ENCODE measurements at places on chromosomes 3 and 15.

DNA sequence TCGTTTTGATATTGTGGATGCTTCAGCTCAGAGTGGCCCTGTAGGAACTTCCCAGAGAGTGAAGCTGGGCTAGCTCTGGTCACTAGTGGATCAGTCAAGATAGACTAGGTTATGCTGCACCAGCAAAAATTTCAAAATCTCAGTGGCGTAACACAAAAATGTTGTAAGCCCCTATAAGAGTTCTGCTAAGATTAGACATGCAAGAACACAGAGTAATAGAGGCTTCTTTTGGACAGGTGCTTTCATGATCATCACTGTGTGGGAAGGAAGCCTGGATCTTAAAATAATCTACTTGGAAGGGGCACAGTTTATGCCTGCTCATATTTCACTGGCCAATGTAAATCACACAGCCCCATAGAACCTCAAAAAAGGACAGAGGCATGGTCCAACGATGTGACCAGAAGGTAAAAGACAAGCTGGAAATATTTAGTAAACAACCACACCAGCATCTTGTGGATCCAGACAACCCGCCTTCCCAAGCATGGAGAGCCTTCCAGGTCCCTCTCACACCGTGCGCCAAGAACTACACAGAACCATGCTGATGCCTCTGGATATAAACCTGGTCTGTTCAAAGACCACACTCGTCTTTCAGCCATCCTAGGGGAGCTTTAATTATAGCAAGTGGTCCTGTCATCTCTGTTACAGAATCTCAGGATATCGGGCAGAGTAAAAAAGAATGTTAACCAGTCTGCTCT, 554.3 kb downstream of the EPHB1 start:
- no peak for DNase-seq

DNA sequence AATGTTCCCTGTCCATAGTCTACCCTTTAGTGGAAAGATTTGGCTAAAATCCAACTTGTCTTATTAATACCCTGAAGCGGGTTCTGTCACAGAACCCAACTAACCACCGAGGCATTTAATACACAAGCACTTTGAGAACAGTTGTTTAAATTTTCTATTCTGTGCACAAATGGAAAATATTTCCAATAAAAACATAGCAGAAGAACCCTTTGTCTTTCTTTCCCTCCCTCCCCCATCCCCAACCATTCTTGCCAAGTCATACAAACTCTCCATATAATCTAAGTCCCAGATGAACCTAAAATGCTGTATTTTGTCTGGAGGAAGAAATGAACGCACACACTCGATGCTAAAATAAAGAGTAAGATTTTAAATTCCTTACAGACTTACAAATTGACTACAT, 126.9 kb upstream of the STRIT1 start:
- no peak for DNase-seq

DNA sequence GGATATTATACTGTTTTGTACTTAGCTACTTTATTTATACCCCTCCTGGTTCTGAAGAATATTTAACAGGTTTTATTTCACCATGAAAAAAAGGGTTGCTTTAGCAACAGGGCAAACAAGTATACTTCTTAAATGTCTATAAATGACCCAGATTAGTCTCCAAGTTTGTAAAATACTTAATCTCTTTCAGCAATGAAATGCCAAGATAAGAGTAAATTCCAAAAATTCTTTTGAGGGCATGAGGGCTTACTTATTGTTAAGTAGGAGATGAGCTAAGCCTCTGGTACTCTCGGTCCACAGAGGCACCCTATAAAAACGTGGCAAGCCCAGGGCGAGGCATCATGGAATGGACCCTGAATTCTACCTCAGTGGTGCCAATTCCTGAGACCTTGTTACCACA, 264.8 kb upstream of the NSMCE3 start:
- no peak for DNase-seq

DNA sequence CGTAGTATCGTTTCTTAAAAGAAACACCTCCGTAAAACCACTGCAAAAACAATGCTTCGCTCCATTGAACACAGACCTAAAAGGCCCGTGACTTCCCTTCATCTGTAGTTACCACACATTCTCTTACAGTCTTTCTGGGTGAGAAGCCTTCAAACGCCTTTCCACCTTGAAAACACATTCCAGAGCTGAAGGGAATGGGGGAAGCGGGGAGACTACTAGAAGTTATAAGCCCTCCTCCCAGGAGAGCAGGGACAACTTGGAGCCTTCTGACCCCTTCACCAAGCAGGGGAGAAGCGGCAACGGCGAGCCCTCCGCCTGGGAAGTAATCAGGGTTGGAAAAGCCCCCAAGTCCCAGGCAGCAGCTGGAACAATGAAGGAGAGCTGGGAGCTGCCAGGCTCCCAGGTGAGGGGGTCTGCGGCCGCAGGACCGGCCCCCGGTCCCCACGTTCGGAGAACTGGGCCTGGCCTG, 461 bp downstream of the SECISBP2L start:
- DNase-seq = no peak

DNA sequence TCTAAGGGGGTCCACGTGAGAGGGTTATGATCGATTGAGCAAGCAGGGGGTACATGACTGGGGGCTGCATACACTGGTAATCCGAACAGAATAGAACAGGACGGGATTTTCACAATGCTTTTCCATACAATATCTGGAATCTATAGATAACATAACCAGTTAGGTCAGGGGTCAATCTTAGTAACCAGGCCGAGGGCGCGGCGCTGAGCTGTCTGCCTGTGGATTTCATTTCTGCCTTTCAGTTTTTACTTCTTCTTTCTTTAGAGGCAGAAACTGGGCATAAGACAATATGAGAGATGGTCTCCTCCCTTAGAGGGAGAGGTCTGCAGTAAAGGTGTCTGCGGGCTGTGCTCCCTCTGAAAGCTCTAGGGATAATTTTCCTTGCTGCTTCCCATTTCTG, 261.3 kb downstream of the XXYLT1 start:
- DNase-seq = no peak

DNA sequence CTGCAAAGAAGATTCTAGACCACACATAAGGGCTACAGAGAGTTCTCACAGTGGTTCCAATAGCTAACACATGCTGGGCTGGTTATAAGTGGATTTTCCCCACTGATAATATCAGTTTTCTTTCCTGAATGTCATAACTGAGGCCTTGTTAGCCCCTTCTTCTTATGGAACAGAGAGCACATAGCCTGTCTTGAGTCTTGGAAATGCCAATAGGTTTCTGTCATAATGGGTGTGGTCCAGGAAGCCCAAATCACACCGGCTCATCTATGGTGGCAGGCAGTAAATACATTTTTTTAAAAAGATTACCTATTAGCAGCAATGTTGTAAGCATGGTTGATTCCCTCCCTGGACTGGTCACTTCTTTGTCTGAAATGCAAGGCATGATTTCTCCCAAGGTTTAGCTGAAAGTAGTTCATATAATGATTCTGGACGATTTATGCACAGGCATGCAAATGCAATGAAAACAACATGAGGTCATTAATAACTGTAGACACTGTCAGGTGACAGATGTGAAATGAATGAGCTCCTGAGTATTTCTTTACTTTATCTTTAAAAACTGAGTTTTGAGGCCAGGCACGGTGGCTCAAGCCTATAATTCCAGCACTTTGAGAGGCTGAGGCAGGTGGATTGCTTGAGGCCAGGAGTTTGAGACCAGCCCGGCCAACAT, 67.2 kb upstream of the ATP2C1 start:
- no peak for DNase-seq

GRCh38 chr3:37072892-37073291, 79.6 kb downstream of the MLH1 start:
- DNase-seq = peak; percentile 79

GRCh38 chr3:46359733-46360493, 6.0 kb downstream of the CCR2 start:
- DNase-seq = no peak

- no peak for DNase-seq
Observed at GRCh38 chr3:113531826-113532697, at the start of gene SIDT1. TSS of gene SIDT1 (plus strand) at chr3:113532555. CDS start at chr3:113533022, 467 bp downstream.

DNA sequence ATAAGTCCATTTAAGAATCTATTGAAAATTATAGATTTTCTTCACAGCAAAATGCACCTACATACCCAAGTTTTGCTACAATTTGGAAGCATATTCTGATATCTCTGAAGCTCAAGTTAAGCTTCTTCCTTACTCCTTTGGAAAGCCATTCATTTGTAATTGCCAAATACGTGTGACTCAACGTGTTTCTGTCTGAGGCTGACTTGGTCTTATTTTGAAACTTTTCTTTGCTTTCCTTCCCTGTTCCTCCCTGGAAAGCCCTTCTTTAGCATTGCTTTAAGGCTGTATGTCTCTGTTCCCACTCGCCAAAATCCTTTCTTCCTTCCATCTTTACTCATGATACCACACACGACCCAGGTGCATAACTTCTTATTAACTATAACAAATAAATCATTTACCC, 232.0 kb downstream of the ZBBX start:
- no peak for DNase-seq

DNA sequence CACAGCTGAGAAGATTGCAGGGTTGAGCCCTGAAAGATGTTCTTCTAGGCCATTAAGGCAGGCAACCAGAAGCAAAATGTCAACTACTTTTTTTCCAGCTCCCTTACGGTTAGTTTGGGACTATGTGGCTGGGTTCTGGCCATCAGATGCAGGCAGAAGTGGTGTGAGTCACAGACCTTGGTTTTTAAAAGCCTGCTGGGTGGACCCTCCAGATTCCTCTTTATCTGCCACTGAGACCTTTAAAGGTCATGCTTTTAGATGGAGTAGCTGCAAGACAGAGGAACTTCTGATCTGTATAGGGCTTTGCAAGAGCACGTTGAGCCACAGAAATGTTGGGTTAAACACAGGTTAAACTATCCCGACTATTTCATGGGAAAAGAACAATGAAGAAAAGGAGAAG, 102.9 kb downstream of the CHST2 start:
- DNase-seq = no peak

- no peak for DNase-seq
Observed at GRCh38 chr3:160577556-160578195, 12.3 kb upstream of the KPNA4 start.

- no peak for DNase-seq
Observed at GRCh38 chr15:62847900-62848489, 194.6 kb upstream of the TPM1 start.

- DNase-seq = no peak
Observed at GRCh38 chr15:92942706-92943105, 42.6 kb downstream of the CHD2 start.

DNA sequence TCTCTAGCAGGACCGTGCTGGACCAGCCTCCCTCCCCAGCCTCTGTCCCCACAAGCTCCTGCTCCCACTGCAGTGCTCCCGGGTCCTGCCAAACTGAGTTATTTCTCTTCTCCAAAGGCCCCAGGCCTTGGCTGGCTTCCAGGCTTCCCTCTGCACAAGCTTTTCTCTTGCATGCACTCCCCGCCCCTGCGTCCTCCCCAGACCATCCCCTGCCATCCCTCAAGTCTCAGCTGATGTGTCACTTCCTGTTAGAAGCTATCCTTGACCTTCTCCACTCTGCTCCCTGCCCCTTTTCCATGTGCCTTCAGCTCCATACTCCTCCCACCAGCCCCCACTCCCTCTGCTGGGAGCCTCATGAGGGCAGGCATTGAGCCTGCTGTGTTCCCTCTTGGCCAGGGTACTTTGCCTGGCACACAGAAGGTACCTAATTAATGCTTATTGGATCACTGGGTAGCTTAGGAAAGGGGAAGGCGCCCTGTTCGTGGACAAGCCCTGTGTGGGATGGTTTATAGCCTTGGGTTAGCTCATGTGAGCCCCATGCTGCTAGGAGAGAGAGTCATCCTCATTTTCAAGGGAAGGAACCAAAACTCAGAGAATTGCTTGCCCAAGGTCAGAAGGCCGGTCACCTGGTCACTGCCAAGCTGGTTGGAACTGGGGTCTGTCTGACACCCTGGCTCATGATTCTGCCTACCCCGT, 56.4 kb downstream of the FEM1B start:
- peak; percentile 22 for DNase-seq

GRCh38 chr3:81788610-81789009, 27.2 kb upstream of the GBE1 start:
- DNase-seq = no peak

DNA sequence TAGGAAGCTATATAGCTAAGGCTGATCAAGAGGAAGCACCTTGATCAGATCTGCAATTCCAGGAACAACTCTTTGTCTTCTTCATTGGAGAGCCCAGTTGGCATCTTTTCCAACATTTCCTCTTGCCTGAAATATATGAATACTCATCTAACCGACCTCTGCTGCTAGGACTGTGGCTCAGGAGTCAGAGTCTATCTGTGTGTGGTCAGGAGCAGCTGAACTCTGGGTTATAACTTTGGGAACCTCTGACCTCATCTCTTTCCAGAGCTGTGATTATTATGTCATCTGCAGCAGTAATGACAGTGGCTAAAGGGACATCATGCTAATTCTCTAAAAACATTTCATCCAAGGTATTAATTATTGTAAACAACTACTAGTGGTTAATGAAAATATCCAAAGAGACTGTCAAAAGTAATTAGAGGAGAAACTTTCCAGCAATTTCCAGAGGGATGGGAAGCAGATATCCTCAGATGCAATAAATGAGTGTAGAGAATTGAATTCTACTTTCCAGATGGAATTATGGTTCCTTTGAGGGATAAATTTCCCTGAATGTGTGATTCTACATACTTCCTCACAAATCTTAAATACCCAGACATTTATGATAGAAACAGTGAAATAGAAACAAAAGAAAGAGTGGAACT, 11.5 kb upstream of the SPINK8 start:
- no peak for DNase-seq
